Hematopoietic multipotent progenitor cell treated with erythropoietin and hydrocortisone succinate and interleukin-3 and kit ligand, for 4 days (in vitro differentiated cells): ENCODE measurements at places on chromosomes 4 and X.

- peak; percentile 50 for DNase-seq
Observed at GRCh38 chr4:98470831-98471230, 187.6 kb downstream of the TSPAN5 start.

DNA sequence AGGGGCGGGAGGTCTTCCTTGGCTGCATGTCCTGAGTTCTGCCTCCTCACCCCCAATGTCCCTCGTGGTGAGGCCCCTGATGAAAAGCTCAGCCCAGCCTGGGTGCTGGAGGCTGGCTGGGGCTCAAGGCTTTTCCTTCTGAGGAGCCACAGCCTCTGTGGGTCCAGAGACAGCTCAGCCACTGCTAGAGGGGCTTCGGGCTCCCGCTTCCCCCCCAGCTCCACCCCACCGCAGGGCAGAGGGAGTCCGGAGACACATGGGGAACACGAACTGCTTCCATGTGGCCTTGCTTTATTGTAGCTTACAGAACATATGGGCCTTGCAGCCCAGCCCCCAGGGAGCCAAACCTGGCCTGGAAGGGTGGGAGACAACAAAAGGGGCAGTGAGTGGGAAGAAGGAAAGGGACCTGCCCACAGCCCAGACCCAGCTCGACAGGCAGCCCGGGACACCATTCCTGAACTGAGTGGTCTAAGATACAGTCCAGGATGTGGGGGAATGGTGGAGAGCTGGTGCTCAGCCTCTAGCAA lies 89.9 kb upstream of the NKX1-1 start:
- DNase-seq, result no peak

- no peak for DNase-seq
Observed at GRCh38 chr4:105329081-105329480, 144.8 kb downstream of the PPA2 start.

- DNase-seq, result peak; percentile 82
Observed at GRCh38 chr4:83362492-83363329, 28.1 kb upstream of the HPSE start.

DNA sequence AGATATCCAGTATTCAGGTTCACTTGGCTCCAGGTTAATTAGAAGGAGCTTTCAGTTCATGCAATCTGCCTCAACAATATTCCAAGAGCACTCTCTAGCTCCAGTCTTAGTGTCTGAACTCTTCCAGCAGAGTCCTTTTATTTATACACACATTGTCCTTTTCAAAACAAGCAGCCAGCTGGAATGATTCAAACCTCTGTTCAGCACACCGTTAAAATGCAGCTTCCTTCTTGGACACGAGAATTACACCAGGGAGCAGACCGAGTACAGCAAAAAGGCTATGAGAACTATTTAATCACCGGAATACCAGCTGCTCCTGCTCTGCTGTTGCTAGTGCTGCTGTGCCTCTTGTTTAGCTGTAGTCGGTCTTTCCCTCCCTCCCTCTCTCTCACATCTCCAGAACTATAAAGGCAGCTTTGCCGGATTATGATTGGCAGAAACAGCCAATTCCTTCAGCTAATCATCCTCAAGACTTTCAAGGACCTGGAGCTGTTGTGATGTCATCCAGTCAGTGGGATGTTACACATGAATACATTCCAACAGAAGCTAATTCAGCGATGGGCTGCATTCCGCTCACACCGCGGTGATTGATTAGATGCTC lies at the start of gene NDST4:
Gene NDST4 (minus strand): TSS at position 115 of the 601 bp plus-strand sequence. CDS start 36,584 bp downstream, outside the sequence.
- DNase-seq, result no peak

GRCh38 chrX:22135994-22136684 lies 104.0 kb downstream of the PHEX start:
- peak; percentile 65 for DNase-seq

GRCh38 chrX:74408304-74408703 lies 13.0 kb upstream of the SLC16A2 start:
- no peak for DNase-seq

- no peak for DNase-seq
Observed at GRCh38 chr4:13905543-13905942, 278.0 kb upstream of the BOD1L1 start.

DNA sequence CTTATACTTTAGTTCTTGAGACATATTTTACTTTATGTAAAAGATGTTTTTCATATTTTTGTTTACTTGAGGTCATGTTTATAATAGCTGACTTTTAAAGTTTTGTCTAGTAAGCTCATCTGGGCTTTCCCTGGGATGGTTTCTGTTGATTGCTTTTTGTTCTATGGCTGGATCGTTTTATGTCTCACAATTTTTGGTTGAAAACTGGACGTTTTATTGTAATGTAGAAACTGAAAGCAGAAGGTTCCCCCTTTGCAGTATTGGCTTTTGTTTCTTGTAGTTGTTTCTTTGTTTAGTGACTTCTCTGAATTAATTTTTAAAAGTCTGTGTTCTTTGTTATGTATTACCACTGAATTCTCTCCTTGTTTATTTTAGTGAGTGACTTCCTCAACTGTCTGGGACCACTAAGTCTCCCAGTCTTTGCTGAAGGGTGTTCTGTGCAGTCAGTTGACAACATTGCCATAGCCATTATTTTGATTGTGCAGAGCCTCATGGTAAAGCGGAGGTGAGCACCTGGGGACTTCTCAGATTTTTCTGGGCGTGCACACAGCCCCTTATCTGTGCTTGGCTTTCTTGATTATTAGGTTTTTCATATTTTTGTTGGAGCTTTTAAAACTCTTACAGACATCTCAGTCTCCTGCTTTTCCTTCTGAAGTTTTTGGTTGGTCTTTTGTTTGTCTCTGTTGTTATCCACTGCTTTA lies 31.0 kb downstream of the KDM6A start:
- no peak for DNase-seq

DNA sequence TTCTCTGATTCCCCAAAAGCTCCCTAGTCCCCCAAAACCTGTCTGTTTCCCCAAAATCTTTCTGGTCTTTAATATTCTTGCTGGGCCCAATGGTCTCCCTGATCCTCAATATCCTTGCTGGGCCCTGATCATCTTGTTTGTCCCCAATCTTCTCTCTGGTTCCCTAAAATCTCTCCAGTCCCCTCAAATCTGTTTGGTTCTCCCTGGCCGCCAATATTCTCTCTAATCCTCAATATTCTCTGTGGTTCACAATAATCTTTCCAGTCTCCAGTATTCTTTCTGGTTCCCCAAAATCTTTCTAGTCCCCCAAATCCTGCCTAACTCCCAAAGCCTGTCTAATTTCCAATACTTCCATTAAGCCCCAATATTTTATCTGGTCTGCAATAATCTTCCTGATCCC lies 18.5 kb downstream of the P2RY8 start:
- no peak for DNase-seq

- no peak for DNase-seq
Observed at GRCh38 chr4:182724414-182724813, 192.8 kb downstream of the DCTD start.

DNA sequence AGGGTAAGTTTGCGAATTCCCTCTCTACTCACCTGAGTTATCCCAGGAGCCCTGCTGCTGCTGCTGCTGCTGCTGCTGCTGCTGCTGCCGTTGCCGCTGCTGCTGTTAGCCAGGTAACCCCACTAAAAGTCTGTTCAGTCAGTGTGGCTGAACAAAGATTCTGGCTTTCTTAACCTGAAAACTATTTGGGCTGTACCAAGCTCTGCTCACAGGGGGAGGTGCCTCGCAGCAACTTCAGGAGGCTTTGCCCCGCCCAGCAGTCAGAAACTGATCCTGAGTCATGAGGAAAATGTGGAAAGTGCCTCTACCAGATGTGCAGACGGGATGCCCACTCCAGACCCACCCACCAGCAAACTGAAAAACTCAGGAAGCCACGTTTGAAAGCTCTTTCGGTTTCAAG lies at the start of gene CAPN6:
Gene CAPN6 (minus strand): TSS at position 145 of the 400 bp plus-strand sequence. CDS start 6,547 bp downstream, outside the sequence.
- no peak for DNase-seq

GRCh38 chrX:76253432-76253831 lies 80.6 kb downstream of the PBDC1 start:
- DNase-seq, result peak; percentile 70

DNA sequence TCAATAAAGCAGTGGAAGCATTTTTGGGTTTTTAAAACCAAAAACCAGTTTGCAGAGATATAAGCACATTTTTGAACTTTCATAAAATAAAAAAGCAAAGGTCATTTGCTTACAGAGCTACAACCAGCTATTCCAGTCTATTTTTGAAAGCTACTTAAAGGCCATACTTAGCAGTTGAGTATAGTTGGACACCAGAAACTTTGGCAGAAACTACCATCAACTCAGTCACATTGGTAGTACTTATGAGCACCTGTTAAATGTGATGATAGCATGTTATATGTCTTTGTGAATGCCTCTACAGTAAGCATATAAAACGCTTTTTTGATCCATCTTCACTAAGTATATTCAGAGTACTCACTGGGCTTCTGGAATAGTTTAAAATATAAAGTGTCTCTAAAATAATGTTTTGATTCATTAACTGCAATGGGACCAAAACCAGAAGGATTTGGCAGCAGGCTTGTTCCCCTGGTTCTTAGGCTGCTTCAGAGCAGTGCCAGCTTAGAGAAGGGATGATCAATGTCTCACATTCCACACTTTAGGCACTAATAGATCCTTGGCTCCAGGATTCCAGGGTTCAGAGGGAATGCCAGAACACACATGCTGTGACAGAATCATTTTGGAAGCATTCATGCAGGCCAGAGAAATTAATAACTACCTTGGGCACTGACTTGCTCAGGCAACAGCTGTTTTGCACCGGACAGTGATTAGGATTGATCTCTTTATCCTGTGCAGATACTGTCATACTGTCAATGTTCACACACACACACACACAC lies 103.9 kb downstream of the IQCM start:
- DNase-seq, result no peak

DNA sequence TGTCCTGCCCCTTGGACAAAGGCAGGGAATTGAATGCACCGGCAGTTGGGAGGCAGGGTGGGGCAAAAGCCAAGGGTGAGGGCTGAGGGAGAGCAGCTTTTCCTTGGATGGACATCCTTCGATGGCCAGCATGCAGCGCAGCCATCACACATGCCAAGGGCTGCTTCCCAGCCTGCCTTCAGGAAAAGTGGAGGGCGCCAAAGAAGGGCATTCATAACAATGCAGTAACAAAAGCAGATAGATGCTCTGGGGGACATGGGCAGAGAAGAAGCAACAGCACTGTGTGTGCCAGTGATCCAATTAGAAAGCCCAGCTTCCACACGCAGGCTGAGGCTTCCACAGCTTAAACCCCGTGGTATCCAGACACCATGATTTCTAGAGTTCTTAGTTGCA lies 71.5 kb downstream of the TSPAN5 start:
- no peak for DNase-seq

- DNase-seq, result no peak
Observed at GRCh38 chr4:73701116-73701515, 39.3 kb upstream of the CXCL8 start.

DNA sequence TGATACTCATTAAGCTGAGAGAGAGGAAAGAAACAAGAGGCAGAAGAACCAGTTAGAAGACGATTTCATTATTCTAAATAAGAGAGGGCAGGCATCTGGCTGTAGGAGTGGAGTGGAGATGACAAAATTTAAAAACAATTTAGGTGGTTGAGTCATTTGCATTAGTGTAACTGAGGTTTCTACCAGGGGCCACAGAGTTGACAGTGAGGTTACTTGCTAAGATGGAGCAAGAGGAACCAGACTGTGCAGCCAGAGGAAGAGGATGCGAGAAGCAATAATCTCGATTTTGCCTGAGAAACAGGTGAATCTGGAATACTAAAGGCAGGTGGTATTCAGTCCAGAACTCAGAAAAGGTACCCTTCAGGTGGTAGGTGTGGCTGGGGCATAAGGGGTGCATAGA lies 491.9 kb downstream of the MID1IP1 start:
- no peak for DNase-seq

GRCh38 chr4:38344929-38345328 lies 319.1 kb upstream of the KLF3 start:
- no peak for DNase-seq

DNA sequence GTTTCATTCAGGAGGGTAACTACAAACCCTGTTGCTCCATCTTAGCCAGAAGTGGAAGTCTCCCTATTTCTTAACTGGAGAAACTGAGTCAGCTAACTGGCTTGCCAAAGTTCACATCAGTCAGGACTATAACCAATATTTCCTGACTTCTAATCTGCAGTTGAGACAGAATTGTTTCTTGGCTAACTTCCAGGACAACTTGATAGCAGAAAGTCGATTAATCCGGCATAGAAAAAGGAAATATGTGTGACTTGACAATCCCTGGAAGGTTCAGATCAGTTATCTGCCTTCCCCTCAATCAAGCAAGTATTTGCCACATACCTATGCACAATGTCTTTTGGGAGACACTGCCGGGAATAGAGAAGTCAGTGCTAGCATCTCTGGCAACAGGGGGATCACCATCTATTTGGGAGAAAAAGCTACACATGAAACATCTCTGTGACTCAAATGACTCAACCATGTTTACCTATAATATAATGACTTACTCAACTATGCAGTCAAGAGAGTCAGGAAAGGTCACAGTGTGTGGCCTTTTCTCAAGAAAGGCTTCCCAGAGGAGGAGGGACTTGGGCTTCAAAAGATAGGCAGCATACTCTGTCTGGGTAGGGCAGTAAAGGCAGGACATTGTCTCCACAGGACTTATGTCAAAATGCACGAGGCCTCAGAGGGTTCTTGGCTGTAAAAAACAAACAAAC lies 12.4 kb upstream of the LONRF3 start:
- no peak for DNase-seq

- no peak for DNase-seq
Observed at GRCh38 chrX:41695426-41695825, 6.7 kb downstream of the GPR34 start.

- DNase-seq, result peak; percentile 51
Observed at GRCh38 chrX:91434351-91435168, at the start of gene PABPC5. Gene PABPC5, plus strand, starts transcription at chrX:91434839. Its CDS starts 739 bp downstream, at chrX:91435578.

GRCh38 chr4:136805617-136806016 lies 726.7 kb downstream of the PCDH18 start:
- DNase-seq, result peak; percentile 9

DNA sequence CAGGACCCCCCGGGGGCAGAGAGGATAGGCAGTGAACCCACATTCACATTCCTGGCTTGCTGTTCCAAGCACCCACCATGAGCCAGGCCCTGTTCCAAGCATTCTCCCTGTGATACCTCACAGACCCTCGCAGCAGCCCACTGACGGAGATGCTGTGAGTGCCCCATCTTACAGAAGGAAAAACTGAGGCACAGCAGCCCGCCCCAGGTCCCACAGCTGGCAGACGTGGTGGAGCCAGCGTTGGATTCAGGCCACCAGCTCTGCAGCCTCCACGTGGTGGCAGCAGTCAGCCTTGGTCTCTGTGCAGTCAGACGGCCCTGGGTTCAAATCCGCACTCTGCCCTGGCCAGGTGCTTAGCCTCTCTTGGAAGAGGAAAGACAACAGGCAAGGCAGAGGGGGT lies 16.8 kb downstream of the MAN2B2 start:
- no peak for DNase-seq

DNA sequence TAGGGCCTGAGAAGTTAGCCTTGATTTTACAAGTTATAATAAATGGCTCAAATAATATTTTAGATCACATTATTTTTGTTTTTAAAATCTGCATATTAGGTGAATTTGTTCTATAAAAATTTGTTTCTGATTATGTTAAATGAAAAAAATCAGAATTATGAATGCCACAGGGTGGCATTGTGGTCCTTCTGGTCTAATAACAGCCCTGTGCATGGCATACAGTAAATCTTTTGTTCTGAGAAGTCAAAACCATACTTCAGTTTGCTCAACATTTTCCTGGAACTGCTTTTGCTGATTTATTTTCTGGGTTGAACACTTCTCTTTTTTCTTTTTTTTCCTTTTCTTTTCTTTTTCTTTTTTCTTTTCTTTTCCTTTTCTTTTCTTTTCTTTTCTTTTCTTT lies 101.0 kb upstream of the UBQLN2 start:
- DNase-seq, result peak; percentile 40

- DNase-seq, result peak; percentile 35
Observed at GRCh38 chrX:46628460-46629371, 55.2 kb downstream of the CHST7 start.
